ENCODE measurements at places on chromosomes 4 and X.

- no peak for DNase-seq
Measured at GRCh38 chr4:54256491-54257486, 27.7 kb downstream of the PDGFRA start.

- DNase-seq, result no peak
Measured at GRCh38 chr4:2745981-2746806, 9.9 kb downstream of the TNIP2 start.

DNA sequence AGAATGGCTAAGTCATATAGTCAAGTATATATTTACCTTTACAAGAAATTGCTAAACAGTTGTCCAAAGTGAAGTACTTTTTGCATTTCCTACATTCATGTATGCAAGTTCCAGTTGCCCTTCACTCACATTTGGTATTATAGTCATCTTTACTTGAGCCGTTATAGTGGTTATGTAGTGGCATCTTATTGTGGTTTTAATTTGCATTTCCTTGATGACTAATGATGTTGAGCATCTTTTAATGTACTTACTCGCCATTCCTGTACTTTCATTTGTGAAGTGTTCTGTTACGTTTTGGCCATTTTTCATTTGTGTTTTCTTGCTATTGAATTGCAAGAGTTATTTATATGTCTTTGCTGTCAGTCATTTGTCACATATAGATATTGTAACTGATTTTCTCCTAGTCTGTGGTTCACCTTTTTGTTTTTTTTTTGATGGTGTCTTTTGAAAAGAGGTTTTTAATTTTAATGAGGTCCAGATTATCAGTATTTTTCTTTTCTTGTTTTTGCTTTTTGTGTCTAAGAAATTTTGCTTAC is 27.6 kb downstream of the ARFIP1 start:
- no peak for DNase-seq

DNA sequence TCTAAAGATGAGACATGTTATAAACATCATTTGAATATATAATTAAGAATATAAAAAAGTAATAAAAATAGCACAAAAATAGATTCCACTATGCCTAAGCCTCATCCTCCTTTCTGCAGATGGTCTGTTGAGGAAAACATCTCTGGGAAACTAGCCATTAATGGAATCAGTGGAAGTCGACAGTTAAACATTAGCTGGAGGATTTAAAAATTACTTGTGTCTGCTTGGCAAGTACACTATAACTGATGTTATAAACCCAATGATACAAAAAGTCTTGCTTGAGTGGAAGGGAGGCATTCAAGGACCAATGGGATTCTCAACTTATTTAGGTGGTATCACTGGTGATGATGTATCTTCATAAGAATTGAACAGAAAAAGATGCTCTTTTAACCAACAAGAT is 1598.3 kb downstream of the PCDH18 start:
- no peak for DNase-seq

DNA sequence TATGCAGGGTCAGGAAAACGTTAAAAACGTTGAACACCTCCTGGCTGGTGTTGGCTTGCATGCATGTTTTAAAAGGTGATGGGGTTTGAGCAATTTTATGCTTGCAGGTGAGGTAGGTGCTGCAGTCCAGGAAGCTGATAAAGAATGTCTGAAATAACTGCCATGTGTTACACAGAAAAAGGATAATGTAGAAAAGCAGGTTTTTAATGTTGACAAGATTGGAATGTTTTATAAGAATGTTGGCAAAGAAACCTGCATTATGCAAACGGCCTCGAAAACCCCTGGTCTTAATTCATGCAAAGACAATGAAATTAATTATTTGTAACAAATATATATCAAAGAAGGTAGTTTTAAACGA is 723.7 kb upstream of the AGA start:
- DNase-seq, result no peak

GRCh38 chrX:479273-479981 is 92.7 kb upstream of the PPP2R3B start:
- DNase-seq, result no peak

DNA sequence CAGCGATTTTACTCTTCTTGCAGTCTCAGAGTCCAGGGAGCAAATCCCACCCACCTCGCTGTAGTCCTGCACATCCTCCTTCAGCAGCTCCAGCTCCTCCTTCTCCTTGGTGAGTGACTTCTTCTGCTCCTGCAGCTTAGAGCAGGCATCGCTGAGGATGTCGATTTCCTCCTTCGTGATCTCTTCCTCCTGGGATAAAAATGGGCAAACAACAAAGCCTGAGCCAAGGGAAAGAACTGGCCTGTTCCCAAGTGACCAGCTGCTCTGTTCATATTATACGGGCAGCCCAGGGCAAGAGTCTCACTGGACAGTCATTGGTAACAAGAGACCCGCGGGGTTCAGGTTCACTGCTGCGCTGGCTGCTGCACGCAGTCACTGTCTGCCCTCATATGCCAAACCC is 26.2 kb downstream of the FGFR3 start:
- DNase-seq, result no peak

GRCh38 chr4:94690851-94691254 is 66.9 kb upstream of the BMPR1B start:
- DNase-seq, result no peak

DNA sequence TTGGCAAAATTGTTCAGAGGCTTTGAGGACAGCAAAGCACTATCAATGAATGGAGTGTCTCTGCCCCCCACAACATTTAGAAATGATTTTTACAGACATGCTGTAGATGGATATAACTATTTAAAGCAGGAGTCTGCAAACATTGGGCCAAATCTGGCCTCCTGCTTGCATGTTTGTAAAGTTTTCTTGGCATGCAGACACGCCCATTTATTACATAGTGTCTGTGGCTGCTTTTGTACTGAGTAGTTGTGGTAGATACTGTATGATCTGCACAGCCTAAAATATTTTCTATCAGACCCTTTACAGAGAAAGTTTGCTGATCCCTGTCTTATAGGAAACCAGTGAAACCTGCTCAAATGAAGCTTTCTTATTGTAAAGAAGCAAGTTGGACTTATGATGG is 45.5 kb upstream of the PHEX start:
- no peak for DNase-seq

GRCh38 chrX:42176789-42177188 is 253.4 kb upstream of the CASK start:
- no peak for DNase-seq

- DNase-seq, result no peak
Measured at GRCh38 chr4:18250564-18250963, 229.0 kb upstream of the LCORL start.

- no peak for DNase-seq
Measured at GRCh38 chr4:183356173-183356830, 34.1 kb upstream of the CLDN24 start.

GRCh38 chrX:12013211-12013618 is 125.1 kb upstream of the FRMPD4 start:
- no peak for DNase-seq

DNA sequence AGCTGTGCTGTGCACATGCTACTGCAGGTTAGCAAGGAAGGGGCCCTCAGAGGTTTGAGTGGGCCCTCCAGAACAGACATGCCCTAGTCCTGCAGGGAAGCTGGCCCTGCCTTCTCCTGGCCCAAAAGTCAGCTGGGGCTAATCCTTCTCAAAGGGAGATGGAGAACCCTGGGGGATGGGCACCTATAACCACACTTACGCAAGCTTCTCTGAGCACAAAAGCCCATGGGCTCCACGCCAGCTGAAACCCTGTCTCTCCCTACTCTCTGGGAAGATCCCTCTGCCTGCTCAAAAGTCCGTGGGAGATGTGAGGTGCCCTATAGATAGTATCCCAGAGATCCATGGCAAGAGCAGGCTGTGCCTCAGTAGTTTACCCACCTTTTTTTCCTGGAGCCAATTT is 58.9 kb upstream of the DKK2 start:
- no peak for DNase-seq

GRCh38 chr4:89572224-89572858 is 264.6 kb downstream of the SNCA start:
- no peak for DNase-seq

DNA sequence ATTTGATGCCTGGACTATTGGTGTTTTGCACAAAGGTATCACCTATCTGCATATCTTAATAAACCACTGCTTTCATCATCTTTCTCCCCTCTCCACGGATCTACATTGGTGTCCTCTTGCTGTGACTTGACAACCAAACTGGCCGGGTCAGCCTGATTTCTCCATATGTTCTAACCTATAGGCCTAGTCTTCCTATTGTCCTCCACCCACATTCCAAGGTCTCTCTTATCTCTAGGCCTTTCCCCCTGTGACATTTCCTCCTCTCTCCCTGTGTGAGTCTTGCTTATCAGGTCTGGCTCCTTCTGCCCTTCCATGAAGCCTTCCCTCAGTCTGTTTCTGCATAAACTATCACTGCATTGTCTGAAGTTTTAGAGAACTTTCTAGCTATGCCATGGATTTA is 33.7 kb downstream of the ARHGAP24 start:
- no peak for DNase-seq

- DNase-seq, result no peak
Measured at GRCh38 chr4:8118035-8118434, 40.6 kb downstream of the ABLIM2 start.

DNA sequence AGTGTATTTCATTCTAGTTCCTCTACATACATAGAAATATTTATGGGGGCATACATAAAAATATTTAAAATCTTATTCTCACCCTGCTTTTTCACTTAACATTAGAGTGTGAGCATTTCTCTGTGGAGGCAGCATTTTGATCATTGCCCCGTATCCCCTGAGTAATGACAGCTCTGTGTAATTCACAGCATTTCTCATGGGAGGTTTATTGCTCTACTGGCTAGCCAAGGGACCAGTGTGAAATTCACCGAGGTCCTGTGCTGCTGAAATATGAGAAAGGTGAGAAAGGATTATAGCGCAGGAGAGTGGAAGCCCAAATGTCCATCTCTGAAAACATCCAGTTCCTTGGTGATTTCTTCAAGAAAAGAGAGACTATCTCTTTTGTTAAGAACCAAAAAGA is 22.9 kb downstream of the PDGFC start:
- no peak for DNase-seq

GRCh38 chr4:124432500-124432899 is 280.0 kb downstream of the ANKRD50 start:
- no peak for DNase-seq

- no peak for DNase-seq
Measured at GRCh38 chrX:82342531-82342930, 1140.6 kb downstream of the SH3BGRL start.

GRCh38 chr4:8364141-8364540 is 76.4 kb downstream of the ACOX3 start:
- DNase-seq, result peak; percentile 4

DNA sequence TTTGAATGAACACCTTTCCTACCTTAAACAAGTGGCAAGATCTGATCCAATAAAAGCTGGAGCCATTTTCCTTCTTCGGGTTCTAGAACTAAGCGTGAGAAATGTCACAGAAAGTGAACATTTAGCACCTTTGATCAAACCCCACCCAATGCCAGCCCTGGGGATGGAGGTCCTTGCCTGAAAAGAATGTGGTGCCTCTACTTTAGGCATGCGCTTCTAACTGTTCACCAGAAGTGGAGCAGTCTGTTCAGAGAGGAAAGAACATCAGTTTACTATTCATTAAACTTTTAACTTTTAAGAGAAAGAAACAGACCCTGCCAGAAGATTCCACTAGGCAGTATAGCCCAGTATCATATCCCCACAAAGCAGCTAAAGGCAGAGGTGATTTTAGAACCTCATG is 75.9 kb downstream of the INTS12 start:
- DNase-seq, result no peak

GRCh38 chr4:41124916-41125548 is 89.3 kb downstream of the APBB2 start:
- no peak for DNase-seq

GRCh38 chrX:18799911-18800310 is 92.5 kb downstream of the PPEF1 start:
- DNase-seq, result no peak

DNA sequence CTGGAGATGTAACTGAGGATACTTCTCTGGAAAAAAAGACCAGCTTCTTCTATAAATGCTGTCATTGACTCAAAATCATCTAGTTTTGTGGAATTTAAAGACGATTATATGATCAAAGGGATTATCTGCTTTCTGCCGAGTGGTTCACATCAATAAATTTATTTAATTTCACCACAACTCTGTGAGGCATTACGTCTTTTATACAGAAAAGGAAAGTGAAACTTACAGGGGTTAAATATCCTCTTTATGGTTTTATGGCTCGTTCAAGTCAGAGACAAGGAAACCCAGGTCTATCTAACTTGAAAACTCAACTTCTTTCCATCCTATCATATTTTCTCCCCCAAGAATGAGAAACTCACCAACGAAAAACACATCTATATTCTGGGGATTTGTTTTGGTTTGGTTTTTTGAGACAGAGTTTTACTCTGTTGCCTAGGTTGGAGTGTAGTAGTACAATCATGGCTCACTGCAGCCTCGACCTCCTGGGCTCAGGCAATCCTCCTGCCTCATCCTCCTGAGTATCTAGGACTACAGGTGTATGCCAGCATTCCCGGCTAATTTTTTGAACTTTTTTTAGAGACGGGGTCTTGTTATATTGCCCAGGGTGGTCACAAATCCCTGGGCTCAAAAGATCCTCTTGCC is 377.9 kb upstream of the EMCN start:
- no peak for DNase-seq

DNA sequence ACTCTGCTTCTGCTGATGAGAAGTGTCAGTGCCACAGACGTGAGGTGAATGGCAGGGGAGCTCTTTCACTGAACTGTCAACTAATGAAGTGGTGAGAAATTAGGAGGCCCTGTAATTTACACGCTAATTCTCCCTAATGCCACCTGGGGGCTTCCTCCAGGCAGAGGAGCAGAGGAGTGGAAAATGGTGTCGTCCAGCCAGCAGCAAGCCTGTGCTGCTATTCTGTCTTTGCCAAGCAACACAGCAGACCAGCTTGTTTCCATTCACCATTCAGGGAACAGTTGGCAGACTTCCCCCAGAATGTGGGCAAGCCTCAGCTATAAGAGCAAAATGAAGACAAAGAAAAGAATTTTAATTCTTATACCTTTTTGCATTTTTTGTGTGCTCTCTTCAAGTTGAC is 245.2 kb upstream of the TET2 start:
- peak; percentile 75 for DNase-seq

- DNase-seq, result no peak
Measured at GRCh38 chrX:19990151-19990555, 708 bp downstream of the BCLAF3 start.

Measured in right hindlimb (tissue), 1 donor.